ENCODE measurements at places on chromosomes 11 and 22.

DNA sequence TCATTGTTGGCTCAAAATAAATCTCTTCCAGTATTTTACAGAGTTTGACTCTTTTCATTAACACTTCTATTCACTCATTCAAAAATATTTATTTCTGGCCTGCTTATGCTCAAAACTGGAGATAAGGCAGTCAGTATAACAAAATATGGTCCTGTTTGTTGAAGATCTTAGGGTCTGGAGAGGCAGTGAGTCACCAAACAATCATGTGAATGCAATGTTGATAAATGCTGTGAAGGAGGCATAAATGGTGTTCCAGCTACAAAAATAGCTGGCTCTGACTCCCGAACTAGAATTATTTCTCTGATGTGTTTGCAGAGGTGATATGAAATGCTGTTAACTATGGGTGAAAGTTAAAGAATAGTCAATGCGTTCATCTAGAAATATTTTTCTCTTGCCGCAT lies 390.6 kb downstream of the AASDHPPT start:
- no peak for DNase-seq

DNA sequence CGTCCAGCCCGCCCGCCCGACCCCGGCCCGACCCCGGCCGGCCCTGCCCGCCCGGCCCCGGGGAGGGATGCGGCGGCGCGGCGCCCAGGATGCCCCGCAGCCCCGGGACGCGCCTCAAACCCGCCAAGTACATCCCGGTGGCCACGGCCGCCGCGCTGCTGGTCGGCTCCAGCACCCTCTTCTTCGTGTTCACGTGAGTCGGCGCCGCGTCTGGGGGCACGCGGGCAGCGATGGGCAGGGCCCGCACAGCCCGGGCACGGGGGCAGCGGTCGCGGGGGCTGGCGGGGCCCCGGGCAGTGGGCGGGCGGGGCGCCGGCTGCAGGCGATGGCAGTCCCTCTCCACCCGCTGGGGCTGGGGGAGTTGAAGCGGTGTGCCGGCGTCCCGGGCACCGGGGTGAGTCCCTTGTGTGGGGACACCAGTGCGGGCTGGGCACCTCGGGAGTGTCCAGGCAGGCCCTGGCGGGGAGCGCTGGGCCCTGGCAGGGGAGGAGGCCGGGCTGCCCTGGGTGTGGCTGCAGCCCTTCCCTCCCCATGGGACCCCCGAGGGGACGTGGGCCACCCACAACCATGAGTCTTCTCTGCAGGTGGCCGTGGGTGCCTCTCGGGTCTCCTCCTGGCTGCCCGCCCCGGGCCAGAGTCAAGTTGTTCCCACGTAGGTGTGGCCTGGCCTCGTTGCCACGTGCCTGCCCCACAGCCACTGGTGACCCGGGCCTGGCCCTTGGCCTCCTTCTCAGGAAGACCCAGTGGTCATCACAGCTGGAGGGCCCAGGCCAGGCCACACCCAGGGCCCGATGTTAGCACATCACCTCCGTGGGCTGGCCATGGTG lies 468 bp downstream of the ZDHHC8 start:
- DNase-seq: peak; percentile 40

DNA sequence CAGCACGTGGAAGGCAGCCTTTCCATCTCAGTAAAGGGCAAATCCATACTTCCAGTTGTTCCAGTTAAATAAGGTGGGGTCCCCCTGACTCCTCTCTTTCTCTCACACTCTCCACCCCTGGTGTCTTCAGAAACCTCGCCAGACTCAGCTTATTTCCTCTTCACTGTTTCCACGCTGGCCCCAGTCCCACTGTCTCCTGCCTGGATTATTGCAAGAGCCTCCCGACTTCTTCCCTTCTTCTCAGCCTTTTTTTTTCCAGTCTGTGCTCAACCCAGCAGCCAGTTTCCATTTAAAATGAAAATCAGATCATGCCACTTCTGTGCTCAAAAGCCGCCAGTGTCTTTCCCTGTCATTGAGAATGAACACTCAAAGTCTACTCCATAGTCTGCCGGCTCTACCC lies 131.4 kb downstream of the PKNOX2 start:
- DNase-seq: no peak

DNA sequence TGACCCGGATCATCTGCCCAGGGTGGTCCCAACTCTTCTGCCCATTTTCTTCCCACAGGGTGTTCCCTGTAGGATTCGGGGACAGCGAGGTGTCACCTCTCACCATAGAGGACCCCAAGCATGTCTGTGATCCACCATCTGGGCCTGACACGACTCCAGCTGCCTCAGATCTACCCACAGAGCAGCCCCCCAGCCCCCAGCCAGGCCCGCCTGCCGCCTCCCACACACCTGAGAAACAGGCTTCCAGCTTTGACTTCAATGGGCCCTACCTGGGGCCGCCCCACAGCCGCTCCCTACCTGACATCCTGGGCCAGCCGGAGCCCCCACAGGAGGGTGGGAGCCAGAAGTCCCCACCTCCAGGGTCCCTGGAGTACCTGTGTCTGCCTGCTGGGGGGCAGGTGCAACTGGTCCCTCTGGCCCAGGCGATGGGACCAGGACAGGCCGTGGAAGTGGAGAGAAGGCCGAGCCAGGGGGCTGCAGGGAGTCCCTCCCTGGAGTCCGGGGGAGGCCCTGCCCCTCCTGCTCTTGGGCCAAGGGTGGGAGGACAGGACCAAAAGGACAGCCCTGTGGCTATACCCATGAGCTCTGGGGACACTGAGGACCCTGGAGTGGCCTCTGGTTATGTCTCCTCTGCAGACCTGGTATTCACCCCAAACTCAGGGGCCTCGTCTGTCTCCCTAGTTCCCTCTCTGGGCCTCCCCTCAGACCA lies 24.0 kb downstream of the CSF2RB start:
- no peak for DNase-seq

Measured in suppressor macrophage treated with lipopolysaccharide for 4 hours (primary cell).